ENCODE measurements at places on chromosomes 12 and 14.

GRCh38 chr14:35866595-35867279 is 40.6 kb downstream of the BRMS1L start:
- DNase-seq = no peak

DNA sequence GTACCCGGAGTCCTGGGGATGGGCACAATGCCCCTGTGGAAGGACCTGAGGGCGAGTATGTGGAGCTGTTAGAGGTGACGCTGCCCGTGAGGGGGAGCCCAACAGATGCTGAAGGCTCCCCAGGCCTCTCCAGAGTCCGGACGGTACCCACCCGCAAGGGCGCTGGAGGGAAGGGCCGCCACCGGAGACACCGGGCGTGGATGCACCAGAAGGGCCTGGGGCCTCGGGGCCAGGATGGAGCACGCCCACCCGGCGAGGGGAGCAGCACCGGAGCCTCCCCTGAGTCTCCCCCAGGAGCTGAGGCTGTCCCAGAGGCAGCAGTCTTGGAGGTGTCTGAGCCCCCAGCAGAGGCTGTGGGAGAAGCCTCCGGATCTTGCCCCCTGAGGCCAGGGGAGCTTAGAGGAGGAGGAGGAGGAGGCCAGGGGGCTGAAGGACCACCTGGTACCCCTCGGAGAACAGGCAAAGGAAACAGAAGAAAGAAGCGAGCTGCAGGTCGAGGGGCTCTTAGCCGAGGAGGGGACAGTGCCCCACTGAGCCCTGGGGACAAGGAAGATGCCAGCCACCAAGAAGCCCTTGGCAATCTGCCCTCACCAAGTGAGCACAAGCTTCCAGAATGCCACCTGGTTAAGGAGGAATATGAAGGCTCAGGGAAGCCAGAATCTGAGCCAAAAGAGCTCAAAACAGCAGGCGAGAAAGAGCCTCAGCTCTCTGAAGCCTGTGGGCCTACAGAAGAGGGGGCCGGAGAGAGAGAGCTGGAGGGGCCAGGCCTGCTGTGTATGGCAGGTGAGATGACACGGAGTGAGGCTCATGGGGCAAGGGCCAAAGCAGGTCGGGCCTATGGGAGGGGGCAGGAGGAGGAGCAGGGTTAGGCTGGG is 4.5 kb downstream of the ARHGEF40 start:
- DNase-seq = no peak

DNA sequence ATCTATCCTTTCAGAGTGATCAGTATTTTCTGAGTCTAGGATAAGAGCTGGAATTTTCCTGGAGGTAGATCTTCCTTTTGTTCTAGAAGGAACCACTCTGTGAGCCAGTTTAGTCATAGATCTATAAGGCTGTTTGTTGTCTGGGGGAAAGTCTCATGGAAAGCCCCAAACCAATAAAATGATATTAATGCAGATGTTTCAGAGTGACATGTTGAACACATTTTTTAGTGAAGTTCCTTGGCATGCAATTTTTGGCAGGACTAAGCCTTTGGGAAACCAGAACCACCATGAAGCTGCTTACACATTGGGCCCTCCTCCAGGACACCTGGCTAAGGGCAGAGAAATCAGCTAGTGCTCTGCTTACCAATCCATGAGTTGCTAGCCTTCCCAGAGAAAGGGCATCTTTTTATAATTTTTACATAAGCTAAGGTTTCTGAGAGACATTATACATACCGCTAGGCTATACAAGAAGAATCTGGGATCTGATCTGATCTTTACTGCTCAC is 101.5 kb upstream of the PCED1B start:
- DNase-seq = no peak

DNA sequence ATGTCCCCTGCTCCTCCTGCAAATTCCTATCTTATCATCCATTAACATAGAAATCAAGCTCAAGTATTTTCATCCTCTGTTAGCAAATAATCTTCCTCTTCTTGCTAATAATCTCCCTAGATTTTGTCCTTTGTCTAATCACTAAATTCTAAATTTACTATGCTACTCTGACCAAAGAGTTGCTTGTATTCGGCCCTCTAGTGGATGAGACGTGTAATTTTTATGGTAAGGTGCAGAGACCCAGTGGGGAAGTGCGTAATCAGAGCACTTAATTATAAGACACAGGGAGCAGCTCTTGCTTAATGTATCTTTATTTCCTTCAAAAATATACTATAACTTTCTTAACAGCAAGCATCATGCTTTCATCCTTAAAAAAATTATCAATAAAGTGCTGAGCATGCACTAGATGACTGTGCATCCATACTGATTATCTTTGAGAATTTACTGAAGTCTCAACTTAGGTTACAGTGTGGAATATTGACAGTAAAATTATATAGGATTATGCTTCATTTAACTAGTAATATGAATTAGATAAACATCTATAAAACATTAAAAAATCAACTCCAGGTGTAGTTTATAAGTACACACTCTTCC is 212.6 kb downstream of the SLC16A7 start:
- no peak for DNase-seq

- no peak for DNase-seq
These were observed 248.6 kb upstream of the KRR1 start for GRCh38 chr12:75759842-75760572.

- no peak for DNase-seq
These were observed 40.1 kb downstream of the TRAF3 start for GRCh38 chr14:102817318-102817717.

- DNase-seq = no peak
These were observed 13.1 kb upstream of the CLEC7A start for GRCh38 chr12:10142976-10143589.

Measured in effector CD4-positive, alpha-beta T cell (primary cell).